ENCODE measurements at places on chromosomes 7 and 10. TPM values are rescaled to one million over a fixed set of nuclear protein-coding genes. Genes with fewer than 3 reads are reported as not detected.

- no peak for DNase-seq
These were observed 129.2 kb upstream of the SEC61G start for GRCh38 chr7:54888067-54888733.

DNA sequence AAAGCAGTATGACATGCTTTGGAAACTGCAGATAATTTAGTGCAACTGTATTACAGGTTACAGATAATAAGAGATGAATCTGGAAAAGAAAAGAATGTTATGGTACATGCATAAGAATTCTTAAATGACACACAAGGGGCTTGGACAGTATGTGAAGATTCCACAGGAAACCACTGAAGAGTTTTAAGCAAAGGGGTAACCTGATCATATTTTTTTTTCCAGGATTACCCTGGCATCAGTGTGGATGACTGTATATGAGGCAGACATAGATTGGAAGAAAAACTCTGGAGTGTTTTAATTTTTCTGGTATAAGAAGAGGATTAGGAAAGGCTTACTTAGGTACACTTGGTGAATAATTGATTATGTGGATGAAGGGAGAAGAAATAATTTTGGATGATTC lies 8.1 kb downstream of the TFPI2 start:
- no peak for DNase-seq

The SPDYE1 gene
- total RNA-seq, result not detected

- DNase-seq, result no peak
These were observed 798 bp downstream of the PPIF start for GRCh38 chr10:79347894-79348639.

The PHKG1 gene
- 10.9 TPM for total RNA-seq

DNA sequence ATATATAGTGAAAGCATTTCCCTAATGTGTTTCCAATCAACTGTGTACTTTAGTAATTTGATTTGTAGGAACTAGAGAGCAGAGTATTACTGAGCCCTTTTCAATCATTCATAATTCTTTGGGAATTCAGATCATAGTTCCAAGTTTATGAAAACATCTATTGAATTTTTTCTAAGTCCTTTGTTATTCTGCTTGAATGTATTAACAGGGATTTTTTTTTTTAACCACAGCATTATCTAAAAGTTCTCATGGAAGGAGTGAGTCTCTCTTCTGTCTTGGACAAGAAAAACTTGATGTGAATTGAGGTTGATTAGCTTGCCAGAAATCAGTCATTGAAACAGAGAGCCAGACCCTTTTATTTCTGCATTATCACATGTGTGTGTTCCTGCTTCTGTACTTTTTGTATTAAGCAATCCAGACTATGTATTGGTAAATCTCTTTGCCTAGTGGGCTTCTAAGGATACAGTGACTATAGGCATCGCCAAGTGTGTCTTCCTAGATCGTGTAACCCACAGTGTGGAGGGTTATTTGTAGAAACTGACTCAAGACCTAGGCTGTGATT lies 59.9 kb downstream of the BMPER start:
- DNase-seq, result no peak

DNA sequence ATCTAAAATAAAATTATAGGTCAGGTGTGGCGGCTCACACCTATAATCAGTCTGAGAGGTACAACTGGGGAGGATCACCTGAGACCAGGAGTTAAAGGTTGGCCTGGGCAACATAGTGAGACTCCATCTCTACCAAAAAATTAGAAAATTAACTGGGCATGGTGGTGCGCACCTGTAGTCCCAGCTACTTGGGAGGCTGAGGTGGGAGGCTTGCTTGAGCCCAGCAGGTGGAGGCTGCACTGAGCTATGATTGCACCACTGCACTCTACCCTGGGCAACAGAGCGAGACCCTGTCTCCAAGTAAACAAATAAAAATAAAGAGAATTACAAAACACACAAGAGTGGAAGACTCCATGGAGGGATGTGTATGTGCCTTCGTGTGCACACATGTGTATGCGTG lies 171.5 kb downstream of the PARD3 start:
- DNase-seq, result no peak

- DNase-seq, result no peak
These were observed 18.9 kb downstream of the LMOD2 start for GRCh38 chr7:123674399-123675180.

The FAM241B gene
- total RNA-seq, result 2.4 TPM

The CARD11 gene
- total RNA-seq, result 3.7 TPM

- no peak for DNase-seq
These were observed 123.1 kb downstream of the CLEC2L start for GRCh38 chr7:139646566-139646965.

- no peak for DNase-seq
These were observed 57.7 kb downstream of the PPP1R3C start for GRCh38 chr10:91575044-91575610.

- DNase-seq, result no peak
These were observed 145.1 kb downstream of the PLXNA4 start for GRCh38 chr7:132430861-132431822.

DNA sequence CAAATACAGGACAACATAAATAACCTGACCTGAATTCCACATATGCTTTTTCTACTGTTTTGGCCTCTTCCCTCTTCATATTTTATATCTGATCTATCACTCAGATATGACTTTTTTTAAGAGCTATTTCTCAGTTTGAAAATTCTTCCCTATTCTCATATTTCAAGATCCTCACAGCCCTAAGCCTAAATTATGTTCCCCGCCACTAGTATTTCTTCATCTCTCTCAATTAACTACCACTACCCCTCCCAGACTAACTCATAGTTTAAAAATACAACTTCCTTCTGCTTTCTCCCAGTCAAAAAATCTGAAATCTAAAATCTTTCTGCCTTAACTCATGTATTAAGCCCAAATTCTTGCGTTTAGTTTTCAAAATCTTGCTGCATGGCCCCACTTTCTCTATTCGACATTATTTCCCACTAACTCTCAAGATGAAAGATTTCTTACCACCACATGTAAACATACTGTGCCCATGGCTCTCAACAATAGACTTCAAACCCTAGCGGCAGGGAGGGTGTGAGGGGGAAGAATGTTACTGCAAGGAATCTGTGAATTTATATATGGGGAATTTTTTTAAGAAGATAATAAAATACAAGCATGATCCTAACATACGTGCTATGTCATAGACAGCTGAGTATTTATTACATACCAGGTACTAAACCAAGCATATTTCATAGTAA lies 64.6 kb downstream of the TFEC start:
- no peak for DNase-seq

- DNase-seq, result no peak
These were observed 809 bp downstream of the SLC13A1 start for GRCh38 chr7:123198668-123199652.

The EBLN1 gene
- total RNA-seq, result not detected

GRCh38 chr10:17801507-17801906 lies 7.6 kb upstream of the MRC1 start:
- DNase-seq, result no peak

- DNase-seq, result no peak
These were observed 543.5 kb upstream of the ADARB2 start for GRCh38 chr10:2280713-2281300.

The RGR gene
- total RNA-seq, result not detected

The KEL gene
- total RNA-seq, result not detected

GRCh38 chr7:55326081-55326835 lies 38.9 kb upstream of the LANCL2 start:
- DNase-seq, result no peak

DNA sequence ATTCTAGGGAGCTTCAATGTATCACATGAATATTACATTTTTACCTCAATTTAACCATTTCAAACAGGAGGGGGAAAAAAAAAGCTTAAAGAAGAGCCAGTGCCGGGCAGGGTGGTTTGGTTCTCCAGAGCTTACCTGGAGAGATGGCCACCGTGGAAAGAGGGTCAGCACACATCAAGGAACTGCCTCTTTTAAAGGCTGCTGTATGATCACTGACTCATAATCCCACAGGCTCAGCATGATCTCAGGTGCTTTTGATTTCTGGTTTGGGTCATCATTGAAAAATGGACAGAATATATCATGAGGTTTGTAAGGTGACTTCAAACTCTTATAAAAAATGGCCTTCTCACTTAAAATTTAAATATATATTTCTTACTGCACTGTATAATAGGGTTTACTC lies 67.5 kb upstream of the MDFIC start:
- DNase-seq, result no peak

- DNase-seq, result no peak
These were observed 192.5 kb upstream of the SEMA3C start for GRCh38 chr7:81111358-81111757.

DNA sequence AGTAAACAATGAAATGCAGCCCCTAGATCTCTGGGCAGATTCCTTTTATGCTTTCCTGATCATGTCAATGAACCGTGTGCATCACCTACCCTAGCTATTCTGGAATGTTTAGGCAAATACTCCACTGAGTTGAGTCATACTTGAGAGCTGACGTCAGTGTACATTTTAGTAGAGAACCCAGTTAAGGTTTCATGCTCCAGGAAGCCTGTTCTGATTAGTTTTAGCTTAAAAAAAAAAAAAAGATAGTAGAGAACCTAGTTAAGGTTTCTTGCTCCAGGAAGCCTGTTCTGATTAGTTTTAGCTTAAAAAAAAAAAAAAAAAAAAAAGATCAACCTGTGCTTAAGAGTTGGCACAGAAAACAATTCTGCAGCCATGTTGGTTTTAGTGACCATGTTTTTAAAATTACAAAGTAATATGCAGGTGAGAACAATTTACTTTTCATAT lies 3.7 kb upstream of the MCU start:
- DNase-seq, result no peak

- DNase-seq, result no peak
These were observed 135.8 kb downstream of the RGS10 start for GRCh38 chr10:119406601-119407253.

The GDF10 gene
- total RNA-seq, result 2.4 TPM

Data from thoracic aorta (tissue), 2 donors.